ENCODE measurements at places on chromosomes 5 and 9. TPM values are rescaled to one million over a fixed set of nuclear protein-coding genes. Genes with fewer than 3 reads are reported as not detected.

GRCh38 chr5:149799119-149799623, 69.1 kb downstream of the PPARGC1B start:
- peak; percentile 43 for DNase-seq

GRCh38 chr9:133767625-133768024, 29.5 kb upstream of the SARDH start:
- DNase-seq: no peak

- no peak for DNase-seq
Measured at GRCh38 chr5:122105909-122106308, 23.4 kb upstream of the ZNF474 start.

DNA sequence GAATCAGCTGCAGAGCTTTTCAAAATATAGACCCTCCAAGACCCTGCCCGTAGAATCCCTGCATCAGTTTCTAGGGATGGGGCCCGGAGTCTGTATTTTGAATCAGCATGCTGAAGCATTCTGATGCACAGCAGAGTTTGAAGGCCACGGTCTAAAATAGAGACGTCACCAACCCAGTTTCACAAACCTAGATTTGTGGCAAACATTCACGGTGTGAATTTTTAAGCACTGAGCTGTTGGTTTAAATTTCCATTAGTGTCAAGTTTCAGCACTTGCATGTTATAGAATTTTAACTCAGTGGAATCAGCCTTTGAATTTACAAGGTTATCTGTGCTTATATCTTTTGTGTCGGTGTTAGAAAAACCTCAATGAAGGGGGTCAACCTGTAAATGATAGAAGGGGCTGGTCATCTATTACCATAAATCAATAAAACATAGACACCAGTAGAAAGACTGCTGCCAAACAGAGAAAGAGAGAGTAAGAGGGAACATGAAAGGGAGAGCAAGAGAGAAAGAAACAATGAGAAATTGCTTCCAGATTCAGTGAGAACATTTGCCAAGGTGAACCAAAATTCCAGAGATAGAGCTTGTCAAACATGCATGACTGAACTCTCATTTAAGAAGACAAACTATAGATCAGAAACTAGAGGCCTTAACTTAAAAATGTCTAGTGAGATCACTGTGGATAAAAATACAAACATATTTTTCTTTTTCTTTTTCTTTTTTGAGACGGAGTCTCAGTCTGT, 414.9 kb downstream of the ZSWIM6 start:
- DNase-seq: no peak

DNA sequence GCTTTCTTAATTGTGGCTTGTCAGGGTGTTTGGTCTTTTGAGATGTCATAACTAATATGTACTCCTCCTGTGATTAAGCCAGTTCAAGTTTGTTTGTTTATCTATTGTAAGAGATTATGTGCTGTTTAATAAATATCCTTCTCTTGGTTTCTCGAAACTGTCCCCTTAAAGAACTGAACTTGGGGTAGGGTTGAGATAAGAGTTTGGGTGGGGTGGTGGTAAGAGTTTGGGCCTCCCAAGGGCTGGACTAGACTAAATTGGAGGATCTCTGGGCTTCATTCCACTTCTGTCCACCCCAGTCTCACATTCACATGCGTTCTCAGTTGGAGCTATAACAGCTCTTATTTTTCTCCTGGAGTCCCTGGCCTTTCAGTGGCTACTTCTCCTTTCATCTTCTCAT, 38.2 kb downstream of the AQP7 start:
- DNase-seq: no peak

- DNase-seq: no peak
Measured at GRCh38 chr5:160792281-160792680, 59.7 kb downstream of the ATP10B start.

DNA sequence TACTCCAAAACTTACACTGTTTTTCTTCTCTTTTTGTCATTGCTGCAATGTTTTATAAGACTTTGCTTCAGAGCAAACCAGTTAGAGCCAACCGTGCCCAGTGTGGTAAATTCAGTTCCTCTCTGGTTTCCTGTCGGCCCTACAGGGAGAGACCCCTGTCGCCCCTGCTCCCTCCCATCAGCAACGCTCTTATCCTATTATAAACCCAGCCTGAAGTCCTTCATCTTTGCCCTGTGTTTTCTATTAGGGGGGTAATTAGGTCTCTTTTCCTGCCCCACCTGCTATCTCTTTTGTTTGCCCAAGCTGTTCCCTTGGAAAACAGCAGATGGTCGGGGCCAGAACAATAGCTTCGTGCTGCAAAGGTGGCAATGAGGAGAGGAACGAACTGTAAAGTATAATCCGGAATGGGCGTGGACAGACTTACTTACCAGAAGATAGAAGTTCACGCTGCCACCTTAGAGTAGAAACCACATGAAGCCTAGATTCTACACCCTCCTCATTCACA, 21.4 kb upstream of the OTULINL start:
- no peak for DNase-seq

- no peak for DNase-seq
Measured at GRCh38 chr5:8341406-8341805, 472.5 kb downstream of the MTRR start.

GRCh38 chr5:147626464-147626863, 116.6 kb upstream of the DPYSL3 start:
- no peak for DNase-seq

DNA sequence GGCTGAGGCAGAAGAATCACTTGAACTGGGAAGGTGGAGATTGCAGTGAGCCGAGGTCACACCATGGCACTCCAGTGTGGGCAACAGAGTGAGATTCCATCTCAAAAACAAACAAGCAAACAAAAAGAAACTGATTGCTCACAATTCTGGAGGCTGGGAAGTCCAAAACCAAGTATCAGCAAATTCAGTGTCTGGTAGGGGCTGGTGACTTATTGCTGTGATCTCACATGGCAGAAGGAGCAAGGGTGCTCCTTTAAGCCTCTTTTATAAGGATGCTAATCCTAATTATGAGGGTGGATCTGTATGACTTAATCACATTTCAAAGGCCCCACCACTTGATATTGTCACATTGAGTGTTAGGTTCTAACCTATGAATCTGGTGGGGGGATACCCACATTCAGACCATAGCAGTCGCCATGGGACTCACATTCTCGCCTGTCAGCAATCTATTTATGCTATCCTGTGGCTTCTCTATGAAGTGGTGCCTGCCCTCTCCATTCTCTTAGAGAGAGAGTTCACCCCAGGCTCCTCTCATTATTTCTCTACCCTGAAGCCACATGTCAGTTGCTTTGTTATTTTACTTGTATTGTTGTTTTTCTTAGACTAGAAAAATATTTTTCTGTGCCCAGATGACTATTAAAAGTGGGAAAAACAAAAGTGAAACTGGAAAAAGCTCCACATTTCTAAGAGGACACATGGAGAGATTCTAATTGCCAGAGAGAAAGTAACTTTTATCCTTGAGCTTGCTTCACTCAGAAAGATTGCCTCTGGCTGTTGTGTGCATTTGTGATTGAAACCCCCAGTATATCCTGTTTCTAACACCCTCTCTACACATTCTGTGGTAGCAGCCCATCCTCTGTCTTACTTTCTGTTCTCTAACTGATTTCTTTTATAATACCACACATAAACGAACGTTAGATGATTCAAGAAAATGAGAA, 18.8 kb upstream of the PRLR start:
- no peak for DNase-seq

DNA sequence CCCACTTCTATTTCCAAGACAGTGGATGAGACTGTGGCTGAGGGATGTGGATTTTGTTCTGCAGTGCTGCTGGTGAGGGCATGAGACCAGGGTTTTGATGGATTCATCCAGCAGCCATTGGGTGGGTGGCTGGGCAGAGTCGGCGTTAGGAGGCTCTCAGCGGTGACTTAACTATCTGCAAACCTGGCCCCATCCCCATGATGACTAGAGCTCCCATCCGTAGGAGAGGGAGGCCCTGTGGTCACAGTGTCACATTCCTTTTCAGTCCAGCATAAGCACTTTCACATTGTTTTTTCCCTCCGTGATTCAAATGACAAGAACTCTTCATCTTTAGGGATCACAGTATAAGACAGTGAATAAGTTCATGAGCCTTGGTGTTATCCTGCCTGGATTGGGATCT, 60.4 kb upstream of the SPRY4 start:
- DNase-seq: no peak

- no peak for DNase-seq
Measured at GRCh38 chr9:76701441-76702039, 62.7 kb upstream of the PCA3 start.

DNA sequence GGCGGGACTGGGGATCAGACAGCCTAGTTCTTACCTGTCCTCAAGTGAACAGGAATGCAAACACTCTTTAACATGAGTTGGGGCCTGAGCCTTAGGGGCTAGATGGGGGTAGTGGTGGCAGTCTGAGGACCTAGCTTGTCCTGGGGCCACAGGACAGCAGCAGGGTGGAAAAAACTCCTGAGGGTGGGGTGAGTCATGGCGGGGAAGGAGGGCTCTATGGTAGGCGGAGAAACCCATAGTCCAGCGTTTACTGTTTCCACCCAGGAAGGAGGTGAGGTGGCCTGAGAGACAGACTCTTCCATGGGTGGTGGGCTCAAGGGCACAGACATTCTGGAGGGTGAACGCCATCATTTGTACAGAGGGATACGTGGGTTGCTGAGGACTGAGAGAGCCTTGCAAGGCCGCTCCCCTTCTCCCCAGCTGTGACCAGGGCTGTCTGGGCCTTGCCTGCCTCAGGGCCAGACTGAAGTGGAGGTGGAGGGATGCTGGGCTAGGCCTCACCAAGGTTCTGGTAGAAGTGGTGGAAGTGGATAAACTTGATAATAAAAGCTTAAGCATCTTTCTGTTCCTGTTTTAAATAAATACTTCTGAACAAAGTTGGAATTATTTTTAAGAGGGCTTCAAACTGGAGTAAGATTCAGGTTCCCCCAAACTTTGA, 1.1 kb upstream of the TSPAN17 start:
- DNase-seq: no peak

- DNase-seq: no peak
Measured at GRCh38 chr5:98504505-98504904, 269.0 kb upstream of the RGMB start.

DNA sequence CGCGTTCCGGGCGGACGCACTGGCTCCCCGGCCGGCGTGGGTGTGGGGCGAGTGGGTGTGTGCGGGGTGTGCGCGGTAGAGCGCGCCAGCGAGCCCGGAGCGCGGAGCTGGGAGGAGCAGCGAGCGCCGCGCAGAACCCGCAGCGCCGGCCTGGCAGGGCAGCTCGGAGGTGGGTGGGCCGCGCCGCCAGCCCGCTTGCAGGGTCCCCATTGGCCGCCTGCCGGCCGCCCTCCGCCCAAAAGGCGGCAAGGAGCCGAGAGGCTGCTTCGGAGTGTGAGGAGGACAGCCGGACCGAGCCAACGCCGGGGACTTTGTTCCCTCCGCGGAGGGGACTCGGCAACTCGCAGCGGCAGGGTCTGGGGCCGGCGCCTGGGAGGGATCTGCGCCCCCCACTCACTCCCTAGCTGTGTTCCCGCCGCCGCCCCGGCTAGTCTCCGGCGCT, at the start of gene DAPK1:
DAPK1 (plus strand) TSS at position 264 of the 442 bp plus-strand sequence. CDS start 1,211 bp downstream, outside the sequence.
- DNase-seq: peak; percentile 81

DNA sequence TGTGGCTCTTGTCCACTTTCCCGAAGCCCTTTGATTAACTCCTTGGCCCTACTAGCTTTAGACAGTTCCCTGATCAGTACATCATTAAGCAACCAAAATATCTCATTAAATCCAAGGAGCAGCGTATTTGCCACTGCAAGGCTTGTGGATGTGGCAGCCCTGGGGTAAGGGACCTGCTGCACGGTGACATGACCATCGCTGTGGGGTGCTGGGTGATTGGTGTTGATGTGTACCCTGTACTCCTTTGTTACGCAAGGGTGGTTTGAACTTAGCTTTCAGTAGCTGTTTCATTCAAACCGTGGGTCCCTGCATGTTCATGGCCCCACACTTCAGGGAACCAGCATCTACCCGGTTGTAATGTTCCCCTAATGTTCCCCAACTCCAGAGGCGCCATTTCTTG, 41.0 kb downstream of the OTULIN start:
- DNase-seq: no peak

DNA sequence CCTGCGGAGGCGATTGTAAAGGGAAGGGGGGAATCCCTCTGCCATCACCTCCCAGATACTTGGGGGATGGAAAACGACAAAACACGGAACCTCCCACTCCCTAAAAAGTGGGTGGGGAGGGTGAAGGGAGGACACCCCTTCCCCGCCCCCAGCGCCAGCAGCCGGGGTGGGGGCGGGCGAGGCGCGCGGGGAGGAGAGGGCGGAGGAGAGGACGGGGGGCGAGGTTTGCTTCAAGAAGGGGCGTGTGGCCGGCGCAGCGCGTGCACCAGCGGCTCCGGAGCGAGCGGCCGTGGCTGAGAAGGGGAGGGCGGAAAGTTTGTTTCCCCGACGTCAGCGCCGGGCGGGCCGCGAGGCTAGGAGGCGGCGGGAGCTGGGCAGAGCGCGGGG, at the start of gene PRRX2:
PRRX2 (plus strand) TSS at position 259 of the 387 bp plus-strand sequence. CDS start 221 bp downstream, outside the sequence.
- DNase-seq: no peak

PCDHGA3 gene
- total RNA-seq: not detected

PCDHGA7 gene
- total RNA-seq: not detected

CCIN gene
- total RNA-seq: not detected

PSD2 gene
- 0.08 TPM for total RNA-seq

All from PC-9 (cell line).